ENCODE measurements at places on chromosomes 4 and X.

- DNase-seq, result no peak
Measured at GRCh38 chr4:28966982-28967381, 1753.2 kb upstream of the PCDH7 start.

DNA sequence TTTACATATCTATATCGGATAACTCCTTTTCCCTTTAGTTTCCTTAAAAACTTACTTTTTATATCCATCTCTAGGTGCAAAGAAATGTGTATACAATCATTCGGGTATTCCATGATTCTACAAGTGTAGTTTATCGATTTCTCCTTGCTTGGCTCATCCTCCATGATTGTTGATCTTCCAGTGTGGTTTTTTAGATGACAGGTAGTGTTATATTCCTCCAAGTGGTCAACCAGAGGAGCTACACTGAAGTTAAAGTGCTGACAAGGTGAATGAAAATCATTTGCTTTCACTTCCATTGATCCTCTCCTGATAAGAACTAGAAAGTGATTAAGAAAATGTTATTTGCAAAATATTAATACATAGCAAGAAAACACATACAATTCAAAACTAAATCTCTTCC lies 38.5 kb downstream of the TMEM156 start:
- no peak for DNase-seq

DNA sequence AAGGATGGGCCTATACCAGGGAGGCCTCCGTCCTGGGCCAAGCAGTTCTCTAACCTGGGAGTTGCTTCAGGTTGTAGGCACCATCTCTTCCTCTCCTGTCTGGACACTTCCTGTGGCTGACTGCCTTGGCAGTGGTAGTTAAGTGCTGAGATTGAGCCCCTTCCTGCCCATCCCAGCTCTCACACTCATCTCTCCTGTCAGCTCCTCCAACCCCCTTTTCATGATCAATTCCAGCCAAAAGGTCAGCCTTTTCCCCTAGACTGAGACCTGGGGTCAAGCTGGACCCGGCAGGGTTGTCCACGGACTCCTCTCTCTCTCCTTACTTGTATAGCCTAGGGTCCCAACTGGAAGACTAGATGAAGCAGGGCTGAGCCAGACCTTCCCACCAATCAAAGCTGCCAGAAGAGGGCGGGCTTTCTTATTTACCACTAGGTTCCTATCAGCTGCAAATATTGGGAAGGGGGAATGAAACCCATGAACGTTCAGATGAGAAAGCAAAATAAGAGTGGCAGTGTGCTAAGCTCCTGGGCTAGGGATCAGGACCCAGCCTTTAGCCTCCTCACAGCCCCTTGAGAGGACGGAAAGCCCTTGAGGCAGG lies 34.5 kb downstream of the KDM5C start:
- DNase-seq, result no peak

DNA sequence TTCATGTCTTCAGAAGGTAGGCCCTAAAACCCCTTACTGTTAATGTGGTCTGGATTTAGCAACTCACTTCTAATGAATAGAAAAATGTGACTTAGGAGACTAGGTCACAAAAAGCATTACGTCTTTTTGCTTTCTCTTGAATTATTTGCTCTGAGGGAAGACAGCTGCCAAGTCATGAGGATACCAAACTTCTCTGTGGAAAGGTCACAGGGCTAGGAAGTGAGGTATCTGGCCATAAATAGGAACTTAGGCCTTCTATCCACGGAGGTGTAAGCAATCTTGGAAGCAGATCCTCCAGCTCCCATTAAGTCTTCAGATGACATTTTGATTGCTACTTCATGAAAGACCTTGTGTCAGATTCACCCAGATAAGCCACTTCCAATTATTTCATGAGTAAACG lies 120.6 kb downstream of the JADE1 start:
- no peak for DNase-seq

GRCh38 chr4:9988363-9988749 lies 32.9 kb downstream of the SLC2A9 start:
- no peak for DNase-seq

DNA sequence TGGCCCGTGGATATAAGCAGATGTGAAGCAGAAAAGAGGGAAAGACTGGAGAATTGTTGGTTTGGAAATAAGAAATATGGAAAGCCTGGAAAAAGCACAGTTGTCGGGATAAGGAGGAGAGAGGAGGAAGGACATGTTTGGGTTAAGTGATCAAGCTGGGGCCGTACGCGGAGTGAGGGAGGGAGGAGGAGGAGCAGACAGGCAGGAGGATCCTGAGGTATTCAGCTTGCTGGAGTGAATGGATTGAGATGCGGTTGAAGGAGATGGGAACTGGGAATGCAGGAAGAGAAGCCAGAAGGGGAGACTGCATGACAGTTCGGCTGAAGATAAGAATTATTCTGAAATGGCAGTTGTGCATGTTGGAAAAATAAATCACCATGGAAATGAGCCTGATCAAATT lies 21.2 kb downstream of the ZFP42 start:
- no peak for DNase-seq

GRCh38 chr4:168486912-168487281 lies 6.6 kb upstream of the DDX60L start:
- DNase-seq, result no peak

GRCh38 chr4:37562592-37562991 lies 123.6 kb downstream of the RELL1 start:
- DNase-seq, result no peak

GRCh38 chr4:79920163-79920853 lies 152.7 kb downstream of the ANTXR2 start:
- DNase-seq, result no peak

GRCh38 chr4:81255524-81255923 lies 40.5 kb upstream of the PRKG2 start:
- no peak for DNase-seq

GRCh38 chrX:7190157-7190556 lies 42.2 kb upstream of the PUDP start:
- DNase-seq, result no peak

DNA sequence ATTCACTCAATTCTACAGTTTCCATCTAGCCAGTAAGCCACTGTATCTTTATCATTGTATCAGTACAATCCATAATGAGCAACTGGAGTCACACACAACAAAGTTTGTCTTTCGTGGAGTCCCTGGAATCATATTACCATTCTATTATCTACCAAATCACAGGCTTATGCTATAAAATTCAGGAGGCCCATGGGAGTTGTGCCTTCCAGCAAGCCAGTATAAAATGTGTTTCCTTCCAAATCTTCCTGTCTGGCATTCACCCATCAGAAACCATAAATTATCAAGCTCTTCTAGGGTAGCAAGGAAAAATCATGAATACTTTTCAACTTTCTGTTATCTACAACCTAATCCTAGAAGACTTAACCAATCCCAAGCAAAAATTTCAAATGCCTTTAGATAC lies 1383.3 kb upstream of the PCDH7 start:
- DNase-seq, result no peak

- DNase-seq, result no peak
Measured at GRCh38 chr4:142883040-142883832, 37.1 kb upstream of the INPP4B start.

Measured in activated CD4-positive, alpha-beta T cell treated with anti-CD3 and anti-CD28 coated beads, Interleukin-2, amount 50 U/mL, for 4 hours (primary cell).